HepG2 (cell line): ENCODE measurements at places on chromosomes 7 and 10.

- peaks cover 9% of the 10 kb centered on the region for H3K4me1 ChIP-seq
- DNase-seq, result no peak
- no peaks in the 10 kb centered on the region for H3K27me3 ChIP-seq
These were observed 11.4 kb downstream of the PDK4 start for GRCh38 chr7:95584769-95585425.

GRCh38 chr7:108138911-108139310 is 8.8 kb upstream of the LAMB4 start:
- H3K4me1 ChIP-seq, result no peaks in the 10 kb centered on the region
- DNase-seq, result no peak
- no peak overlapping the region for H3K4me3 ChIP-seq
- no peaks in the 10 kb centered on the region for H3K27me3 ChIP-seq
- no peaks in the 10 kb centered on the region for H3K36me3 ChIP-seq

- H3K4me1 ChIP-seq, result no peaks in the 10 kb centered on the region
- H3K27ac ChIP-seq, result no peak overlapping the region
- H3K36me3 ChIP-seq, result no peaks in the 10 kb centered on the region
- H3K27me3 ChIP-seq, result no peaks in the 10 kb centered on the region
- H3K4me3 ChIP-seq, result no peak overlapping the region
- no peak for DNase-seq
These were observed 770.6 kb downstream of the CCSER2 start for GRCh38 chr10:85098835-85099521.

- no peak overlapping the region for H3K27ac ChIP-seq
- H3K36me3 ChIP-seq, result no peaks in the 10 kb centered on the region
- DNase-seq, result no peak
- peaks cover 18% of the 10 kb centered on the region for H3K4me1 ChIP-seq
- no peaks in the 10 kb centered on the region for H3K27me3 ChIP-seq
These were observed 154.0 kb downstream of the CAMK1D start for GRCh38 chr10:12503311-12503710.

- H3K36me3 ChIP-seq, result no peaks in the 10 kb centered on the region
- no peak overlapping the region for H3K27ac ChIP-seq
- H3K4me3 ChIP-seq, result no peak overlapping the region
- no peak for DNase-seq
- no peaks in the 10 kb centered on the region for H3K27me3 ChIP-seq
These were observed 448.9 kb downstream of the ADRA2A start for GRCh38 chr10:111525696-111526095.

DNA sequence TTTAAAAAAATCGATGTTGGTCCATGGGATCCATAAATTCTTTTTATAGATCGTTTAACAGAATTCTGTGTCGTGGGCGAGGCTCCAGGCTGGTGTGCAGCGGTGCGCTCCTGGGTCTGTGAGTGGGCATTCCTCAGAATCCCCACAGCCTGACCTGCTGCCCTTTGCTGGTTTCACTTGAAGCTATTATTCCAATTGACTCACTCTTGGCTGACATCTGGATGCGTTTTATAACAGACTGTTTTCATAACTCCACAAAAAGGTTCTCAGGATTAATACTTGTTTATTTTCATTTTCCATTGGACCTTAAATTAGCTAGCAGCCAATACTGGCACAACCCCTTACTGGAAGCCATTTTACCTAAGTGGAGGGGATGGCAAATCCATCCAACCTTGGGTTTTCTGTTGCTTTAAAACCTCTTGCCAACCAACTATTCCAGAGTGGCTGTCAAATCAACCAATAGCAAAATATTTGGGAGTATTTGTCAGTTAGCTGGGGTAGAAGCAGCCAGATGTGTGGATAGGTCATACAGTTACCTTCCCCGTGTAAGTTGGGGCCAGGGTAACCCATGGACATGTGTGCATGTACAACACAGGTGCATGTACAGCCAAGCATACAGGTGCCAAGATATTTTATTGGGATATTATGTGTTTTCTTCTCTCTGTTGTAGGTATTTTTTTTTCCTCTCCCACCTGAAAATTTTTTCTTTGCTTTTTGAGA is 160.7 kb upstream of the ZNF32 start:
- no peak for DNase-seq
- no peaks in the 10 kb centered on the region for H3K4me1 ChIP-seq
- no peaks in the 10 kb centered on the region for H3K36me3 ChIP-seq
- H3K27me3 ChIP-seq, result no peaks in the 10 kb centered on the region
- no peak overlapping the region for H3K4me3 ChIP-seq

DNA sequence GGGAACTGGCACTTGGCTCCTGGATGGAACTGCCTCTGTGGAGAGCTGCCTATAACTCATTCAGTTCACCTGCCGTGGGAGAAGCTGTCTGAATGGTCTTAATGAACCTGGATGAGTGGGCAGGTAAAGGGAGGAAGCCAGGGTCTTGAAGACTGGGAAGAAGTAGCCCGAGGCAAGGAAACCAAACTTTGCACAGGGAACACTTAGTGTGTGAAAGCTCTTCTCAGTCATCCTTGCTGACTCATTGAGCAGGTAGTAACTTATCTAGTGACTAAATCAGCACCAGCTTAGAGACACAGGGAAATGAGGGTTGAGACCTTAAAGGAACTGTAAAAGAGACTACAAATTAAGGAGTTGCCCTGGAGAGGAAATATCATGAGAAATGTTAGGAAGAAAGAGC is 9.9 kb downstream of the LRRC4 start:
- no peak overlapping the region for H3K4me3 ChIP-seq
- no peak for DNase-seq
- peaks cover 58% of the 10 kb centered on the region for H3K36me3 ChIP-seq
- no peak overlapping the region for H3K27ac ChIP-seq
- H3K27me3 ChIP-seq, result no peaks in the 10 kb centered on the region

- no peaks in the 10 kb centered on the region for H3K36me3 ChIP-seq
- no peak for DNase-seq
- H3K27ac ChIP-seq, result no peak overlapping the region
- H3K4me3 ChIP-seq, result no peak overlapping the region
- no peaks in the 10 kb centered on the region for H3K4me1 ChIP-seq
These were observed 27.7 kb upstream of the NRBF2 start for GRCh38 chr10:63105225-63106110.

- H3K27me3 ChIP-seq, result no peaks in the 10 kb centered on the region
- H3K4me3 ChIP-seq, result no peak overlapping the region
These were observed 19.2 kb downstream of the ERCC6 start for GRCh38 chr10:49519717-49520116.

- no peaks in the 10 kb centered on the region for H3K4me1 ChIP-seq
- H3K27ac ChIP-seq, result no peak overlapping the region
- DNase-seq, result no peak
These were observed 434.8 kb upstream of the FOXK1 start for GRCh38 chr7:4247106-4247876.

DNA sequence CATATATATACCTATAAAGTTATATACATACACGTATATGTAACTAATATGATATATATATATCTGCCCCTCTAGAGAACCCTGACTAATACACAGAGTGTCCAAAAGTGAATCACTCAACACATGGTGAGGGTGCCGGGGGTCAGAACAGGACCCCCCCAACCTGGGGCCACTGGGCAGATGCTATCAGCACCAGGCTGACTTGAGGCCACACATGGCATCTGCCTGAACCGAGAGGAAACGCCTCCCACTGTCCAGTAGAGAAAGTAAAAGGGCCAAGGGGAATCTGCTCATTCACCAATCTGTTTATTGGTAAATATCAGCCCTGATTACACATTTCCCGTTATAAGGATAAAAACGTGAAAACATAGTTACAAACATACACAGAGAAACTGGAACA is 218.3 kb downstream of the PTPRN2 start:
- H3K4me3 ChIP-seq, result no peak overlapping the region
- H3K27me3 ChIP-seq, result no peaks in the 10 kb centered on the region
- H3K4me1 ChIP-seq, result no peaks in the 10 kb centered on the region
- no peak overlapping the region for H3K27ac ChIP-seq

GRCh38 chr10:70772627-70773026 is 12.6 kb downstream of the TBATA start:
- H3K36me3 ChIP-seq, result no peaks in the 10 kb centered on the region
- no peak overlapping the region for H3K4me3 ChIP-seq
- no peak overlapping the region for H3K27ac ChIP-seq
- H3K27me3 ChIP-seq, result peaks cover 52% of the 10 kb centered on the region
- no peak for DNase-seq

DNA sequence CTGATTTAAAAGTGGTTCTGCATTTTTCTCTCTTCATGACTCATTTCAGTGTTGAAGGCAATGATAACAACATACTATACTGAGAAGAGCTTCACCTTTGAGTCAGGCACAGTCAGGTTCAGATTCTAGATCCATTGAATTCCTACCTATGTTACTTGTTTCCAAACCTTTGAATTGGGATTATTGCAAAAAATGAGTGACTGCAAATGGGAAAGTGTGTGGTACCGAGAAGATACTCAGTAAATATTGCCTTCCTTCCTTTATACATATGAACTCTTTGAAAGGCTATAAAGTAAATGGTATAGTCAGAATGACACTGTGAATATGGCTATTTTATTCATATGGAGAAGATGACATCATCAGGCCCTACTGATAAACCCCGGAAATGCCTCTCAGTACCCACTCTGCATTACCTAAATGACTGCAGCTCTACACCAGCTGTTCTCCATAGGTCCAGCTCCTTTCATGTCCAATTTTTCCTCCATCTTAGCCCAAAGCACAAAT is 66.7 kb upstream of the FGL2 start:
- H3K36me3 ChIP-seq, result no peaks in the 10 kb centered on the region
- no peaks in the 10 kb centered on the region for H3K27me3 ChIP-seq
- no peak overlapping the region for H3K4me3 ChIP-seq
- H3K4me1 ChIP-seq, result peaks cover 13% of the 10 kb centered on the region; the same call in 1 of the 2 replicates

DNA sequence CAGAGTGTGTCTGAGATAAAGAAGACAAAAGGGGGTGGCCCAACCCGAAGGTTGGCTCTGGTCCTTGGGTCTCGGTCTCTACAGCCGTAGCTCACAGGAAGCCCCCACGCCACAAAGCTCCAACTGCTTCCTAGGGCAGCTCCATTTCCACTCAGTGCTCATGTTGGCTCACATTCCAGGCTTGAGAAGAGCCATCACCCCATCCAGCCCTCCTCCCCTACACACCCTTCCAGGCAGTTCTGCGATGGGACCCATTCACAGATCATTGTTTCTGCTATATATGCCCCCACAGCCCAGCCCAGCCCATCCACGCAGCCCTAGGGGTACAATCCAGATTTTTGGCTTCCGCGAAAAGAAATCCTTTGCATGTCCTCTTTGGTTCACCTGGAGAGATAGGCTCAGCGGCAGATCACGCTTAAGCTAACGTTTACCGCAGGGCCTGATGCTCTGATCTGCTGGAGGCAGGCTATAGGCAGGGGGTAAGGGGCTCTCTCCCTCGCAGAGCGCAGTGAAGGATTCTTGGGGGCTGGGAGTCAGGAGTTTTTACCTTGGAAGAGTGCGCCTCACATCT is 6.2 kb upstream of the HOXA11 start:
- H3K4me1 ChIP-seq, result peaks cover 15% of the 10 kb centered on the region; the same call in 1 of the 2 replicates
- no peak for DNase-seq
- H3K36me3 ChIP-seq, result no peaks in the 10 kb centered on the region
- H3K4me3 ChIP-seq, result no peak overlapping the region
- no peak overlapping the region for H3K27ac ChIP-seq

DNA sequence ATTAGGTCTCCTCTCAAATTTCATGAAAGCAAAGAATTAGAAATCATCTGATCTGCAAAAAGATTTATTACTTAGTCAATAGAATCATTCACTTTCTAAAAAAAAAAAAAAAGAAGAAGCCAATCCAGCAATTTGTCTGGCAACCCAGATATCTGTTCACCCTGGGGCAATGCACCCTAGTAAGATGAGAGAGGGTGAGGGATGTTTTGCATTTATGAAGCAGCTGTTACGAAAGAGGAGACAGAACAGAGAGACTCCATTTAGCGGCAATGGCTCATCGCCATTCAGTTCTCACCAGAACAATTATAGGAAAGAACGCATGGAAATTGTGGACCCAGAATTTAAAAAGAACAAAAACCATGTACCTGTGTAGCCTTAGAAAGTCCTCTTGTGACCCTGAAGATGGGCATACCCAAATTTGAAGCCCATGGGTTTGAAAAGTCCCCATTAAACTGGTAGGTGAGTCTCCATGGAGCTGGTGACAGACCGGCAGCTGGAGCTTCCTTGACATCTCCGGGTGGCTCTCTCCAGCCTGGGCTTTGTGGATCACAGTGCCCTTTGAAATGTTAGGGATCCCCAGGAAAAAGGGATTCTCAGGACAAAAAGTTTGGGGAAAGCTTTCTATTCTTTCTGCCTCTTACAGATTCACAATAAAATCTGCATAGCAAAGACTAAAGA is 45.5 kb upstream of the CCDC3 start:
- H3K27ac ChIP-seq, result no peak overlapping the region
- peaks cover 5% of the 10 kb centered on the region; the same call in 1 of the 3 replicates for H3K27me3 ChIP-seq
- no peak for DNase-seq

GRCh38 chr10:133520193-133520738 is 6.9 kb upstream of the CYP2E1 start:
- no peaks in the 10 kb centered on the region for H3K36me3 ChIP-seq
- peak overlapping the region; percentile 29; the same call in 1 of the 2 replicates for H3K4me3 ChIP-seq
- peak; percentile 76 for DNase-seq

DNA sequence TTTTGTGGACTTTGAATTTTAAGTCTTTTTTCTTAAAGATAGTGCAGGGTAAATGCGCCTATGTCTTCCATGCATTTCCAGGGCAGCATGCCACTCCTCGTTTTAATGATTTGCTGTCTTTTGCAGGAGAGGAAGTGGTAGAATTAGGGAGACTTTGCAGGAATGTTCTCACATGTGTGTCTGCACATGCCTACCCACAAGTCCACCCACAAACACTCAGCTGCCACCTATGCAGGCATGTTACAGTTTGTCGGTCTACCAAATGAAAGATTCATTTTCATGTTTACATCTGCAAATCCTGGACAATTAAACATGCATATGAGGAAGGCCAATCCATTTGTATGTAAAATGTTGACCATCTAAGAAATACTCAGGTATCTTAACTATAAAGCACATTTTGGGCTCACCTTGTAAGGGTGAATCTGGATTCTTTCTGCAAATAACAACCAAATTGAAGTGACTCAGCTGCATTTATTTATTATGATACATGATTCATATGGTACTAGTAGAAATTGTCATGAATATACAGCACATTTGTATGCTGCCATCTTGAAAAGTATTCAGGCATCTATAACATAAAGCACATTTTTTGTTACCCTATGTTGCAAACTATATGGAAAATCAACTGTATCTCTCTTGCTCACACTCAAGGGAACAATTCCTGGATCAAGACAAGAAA is 4.7 kb upstream of the TEX36 start:
- no peak for DNase-seq
- H3K4me1 ChIP-seq, result no peaks in the 10 kb centered on the region
- no peak overlapping the region for H3K4me3 ChIP-seq
- H3K27me3 ChIP-seq, result 0 out of 2 replicates have a peak, but pooled peaks cover 1% of the 10 kb centered on the region
- H3K27ac ChIP-seq, result no peak overlapping the region

DNA sequence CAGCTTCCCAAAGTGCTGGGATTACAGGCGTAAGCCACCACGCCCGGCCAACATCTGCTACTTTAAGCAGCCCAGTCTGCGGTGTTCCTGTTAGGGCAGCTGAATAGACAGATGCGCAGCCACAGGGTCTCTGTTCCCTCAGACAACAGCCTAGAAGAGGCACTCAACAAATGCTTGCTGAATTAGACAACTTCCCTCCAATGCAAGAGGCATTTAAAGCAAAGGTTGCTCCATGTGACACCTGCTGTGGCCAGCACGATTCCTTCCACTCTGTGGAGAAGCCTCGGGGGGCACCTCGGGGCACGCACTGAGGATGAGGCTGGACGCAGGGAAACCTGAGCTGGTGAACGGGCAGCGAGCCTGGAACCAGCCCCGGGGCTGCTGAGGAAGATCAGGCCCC is 237.8 kb downstream of the MAD1L1 start:
- peaks cover 1% of the 10 kb centered on the region; the same call in 1 of the 2 replicates for H3K36me3 ChIP-seq
- H3K27ac ChIP-seq, result no peak overlapping the region
- no peak overlapping the region for H3K4me3 ChIP-seq
- no peaks in the 10 kb centered on the region for H3K4me1 ChIP-seq
- H3K27me3 ChIP-seq, result no peaks in the 10 kb centered on the region

- no peaks in the 10 kb centered on the region for H3K4me1 ChIP-seq
- H3K36me3 ChIP-seq, result peaks cover 6% of the 10 kb centered on the region; the same call in 1 of the 2 replicates
- H3K4me3 ChIP-seq, result no peak overlapping the region
- H3K27me3 ChIP-seq, result no peaks in the 10 kb centered on the region
- DNase-seq, result no peak
These were observed 28.0 kb downstream of the PRPF18 start for GRCh38 chr10:13614530-13615332.
